ENCODE measurements at places on chromosomes 1 and 21.

DNA sequence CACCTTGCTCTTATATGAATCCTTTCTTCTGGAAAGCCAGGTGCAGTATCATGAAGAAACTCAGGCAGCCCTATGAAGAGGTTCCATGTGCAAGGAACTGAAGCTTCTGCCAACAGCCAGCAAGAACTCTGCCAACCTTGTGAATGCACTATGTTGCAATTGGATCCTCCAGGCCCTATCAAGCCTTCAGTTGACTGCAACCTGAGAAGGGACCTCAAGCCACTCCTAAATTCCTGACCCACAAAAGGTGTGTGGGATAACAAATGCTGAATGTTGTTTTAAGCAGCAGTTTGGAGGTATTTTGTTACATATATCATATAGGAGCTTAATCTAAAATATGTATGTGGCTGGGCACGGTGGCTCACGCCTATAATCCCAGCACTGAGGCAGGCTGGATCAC, 84.0 kb downstream of the RERE start:
- no peak for DNase-seq

DNA sequence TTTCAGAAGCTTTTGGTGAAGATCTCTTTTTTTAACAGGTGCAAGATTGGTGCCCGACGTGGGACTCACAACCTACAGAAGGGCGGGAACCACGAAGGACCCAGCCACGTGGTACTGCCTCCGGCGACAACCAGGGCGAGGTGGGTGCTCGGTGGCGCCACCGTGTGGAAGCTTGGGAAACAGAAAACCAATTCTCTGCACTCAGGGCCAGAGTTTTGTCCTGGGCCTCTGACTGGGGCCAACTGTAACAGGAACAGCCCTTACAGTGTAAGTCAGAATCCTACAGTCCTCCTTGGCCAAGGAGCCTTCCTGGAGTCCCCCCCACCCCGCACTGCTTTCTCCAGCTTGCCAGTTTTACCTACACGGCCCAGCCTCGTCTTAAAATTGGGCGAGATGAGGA, 11.6 kb upstream of the S100A7A start:
- peak; percentile 12 for DNase-seq

DNA sequence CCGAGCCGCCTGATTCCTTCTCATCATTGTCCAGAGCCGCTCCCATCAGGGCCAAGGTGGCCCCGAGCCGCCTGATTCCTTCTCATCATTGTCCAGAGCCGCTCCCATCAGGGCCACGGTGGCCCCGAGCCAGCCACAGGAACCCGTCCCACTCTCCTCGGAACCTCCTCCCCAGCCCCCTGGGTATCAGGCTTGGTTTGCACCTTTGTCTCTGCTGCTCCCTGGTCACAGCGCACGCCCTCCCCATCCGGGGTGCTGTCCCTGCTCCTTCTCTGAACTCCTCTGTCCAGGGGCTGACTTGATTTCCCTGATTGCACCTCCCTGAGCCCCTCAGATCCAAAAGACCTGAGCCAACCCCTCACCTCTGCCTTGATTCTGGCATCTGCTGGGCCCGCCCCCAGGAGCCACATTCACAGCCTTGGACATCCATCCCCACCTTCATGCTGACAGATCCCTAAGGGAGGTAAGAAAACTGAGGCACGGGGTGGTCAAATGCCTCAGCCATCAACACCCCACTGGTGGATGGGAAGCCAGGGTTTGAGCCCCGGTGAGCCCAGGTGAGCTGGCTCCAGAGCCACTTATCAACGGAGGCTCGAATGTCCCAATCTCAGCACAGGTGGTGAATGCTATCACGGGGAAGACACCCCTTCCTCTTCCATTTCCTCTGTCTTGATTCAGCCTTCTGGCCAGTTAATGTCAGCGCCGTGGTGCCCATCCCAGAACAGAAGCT, 25.6 kb upstream of the COL18A1 start:
- DNase-seq: no peak

GRCh38 chr1:15627343-15627988, 10.2 kb downstream of the DDI2 start:
- no peak for DNase-seq

GRCh38 chr1:26730695-26731094, 34.9 kb downstream of the ARID1A start:
- no peak for DNase-seq

GRCh38 chr1:211381481-211382181, 55.0 kb downstream of the TRAF5 start:
- DNase-seq: no peak

- DNase-seq: peak; percentile 40
Observed at GRCh38 chr1:94873520-94874351, 53.2 kb downstream of the CNN3 start.

Measured in heart right ventricle (tissue), 16 donors.